ENCODE measurements at places on chromosomes 12 and 14.

GRCh38 chr12:98741196-98741555 lies 96.1 kb downstream of the APAF1 start:
- DNase-seq = no peak

DNA sequence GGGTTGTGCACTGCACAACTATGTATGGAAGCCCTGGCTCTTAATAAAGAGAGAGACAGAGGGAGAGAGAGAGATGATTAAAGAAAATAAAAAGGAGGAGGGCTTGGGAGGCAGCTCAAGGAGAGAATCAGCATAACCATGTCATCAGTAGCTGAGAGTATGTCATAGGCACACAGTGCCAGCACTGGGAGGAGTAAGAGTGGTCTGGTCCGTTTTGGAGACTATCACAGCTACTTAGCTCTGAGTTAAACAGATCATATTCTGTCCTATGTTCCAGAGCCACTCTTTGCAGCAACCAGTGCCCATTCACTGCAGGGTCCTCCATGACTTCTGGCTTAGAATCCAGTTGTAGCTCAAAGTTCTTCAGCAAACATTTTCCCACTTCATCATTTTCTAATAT lies 59.0 kb downstream of the GTF2A1 start:
- DNase-seq = no peak

GRCh38 chr14:73753887-73754795 lies 40.0 kb upstream of the PNMA1 start:
- peak; percentile 64 for DNase-seq

DNA sequence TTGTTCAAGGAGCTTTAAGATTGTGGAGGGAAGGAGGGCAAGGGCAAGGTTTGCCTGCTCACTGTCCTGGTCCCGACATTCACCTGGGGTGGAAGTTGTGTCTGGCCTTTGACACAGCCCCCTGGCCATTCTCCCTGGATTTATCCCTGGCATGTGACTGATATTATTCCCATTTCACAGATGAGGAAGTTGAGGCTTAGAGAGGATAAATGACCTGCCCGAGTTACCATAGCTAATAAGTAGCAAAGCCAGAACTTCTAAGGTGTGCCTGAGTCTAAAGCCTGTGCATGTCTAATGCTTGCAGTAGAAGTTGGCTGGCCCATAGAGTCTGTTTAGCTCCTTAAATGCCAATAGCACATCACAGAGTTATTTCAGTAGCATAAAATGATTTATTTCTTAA lies 720 bp upstream of the FGF6 start:
- no peak for DNase-seq

- DNase-seq = no peak
Measured at GRCh38 chr12:132392389-132393244, 63.2 kb upstream of the GALNT9 start.

GRCh38 chr12:95646781-95647190 lies 95.5 kb upstream of the USP44 start:
- DNase-seq = no peak

DNA sequence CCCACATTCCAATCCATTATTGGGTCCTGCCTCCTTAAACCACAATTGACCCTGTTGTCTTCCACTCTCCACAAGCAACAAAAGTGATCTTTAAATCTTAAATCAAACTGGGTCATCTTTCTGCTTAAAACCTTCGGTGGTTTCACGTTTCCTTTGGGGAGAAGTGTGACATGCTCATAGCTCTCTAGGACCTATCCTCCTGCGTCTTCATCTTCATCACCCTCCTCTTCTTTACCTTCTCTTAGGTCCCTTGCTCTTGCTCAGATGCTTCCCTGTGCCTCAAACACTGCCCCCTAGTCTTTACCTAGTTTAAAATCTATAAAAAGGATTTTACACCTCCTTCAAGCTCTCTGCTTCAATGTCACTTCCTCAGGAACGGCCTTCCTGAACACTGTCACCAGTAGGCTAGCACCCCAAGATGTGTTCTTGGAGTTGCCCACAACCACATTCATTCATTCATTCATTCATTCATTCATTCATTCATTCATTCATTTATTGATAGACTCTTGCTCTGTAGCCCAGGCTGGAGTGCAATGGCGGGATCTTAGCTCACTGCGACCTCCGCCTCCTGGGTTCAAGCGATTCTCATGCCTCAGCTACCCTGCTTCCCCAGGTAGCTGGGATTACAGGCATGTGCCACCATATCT lies 46.8 kb downstream of the GALNT4 start:
- DNase-seq = no peak

- no peak for DNase-seq
Measured at GRCh38 chr12:111748867-111749266, 17.9 kb upstream of the ALDH2 start.

DNA sequence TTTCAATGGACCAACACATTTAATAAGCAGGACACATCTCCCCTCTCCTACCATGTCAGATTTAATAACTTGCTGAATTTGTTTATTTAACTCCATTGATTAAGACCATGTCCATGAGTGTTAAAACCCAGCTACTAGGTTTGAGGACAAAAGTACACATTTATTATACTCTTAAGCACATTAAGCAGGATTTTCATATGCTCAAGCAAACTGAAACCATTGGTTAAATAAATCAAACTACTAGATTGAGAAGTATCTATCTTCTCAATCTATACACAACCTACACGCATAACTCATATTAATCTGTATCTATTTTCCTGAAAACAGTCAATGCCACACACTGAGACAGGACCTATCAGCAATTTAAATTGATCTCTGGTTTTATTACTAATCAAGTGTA lies 85.2 kb downstream of the KITLG start:
- DNase-seq = no peak

- DNase-seq = no peak
Measured at GRCh38 chr12:91565246-91565645, 382.6 kb upstream of the DCN start.

- no peak for DNase-seq
Measured at GRCh38 chr12:21662122-21662792, 4.6 kb upstream of the LDHB start.

DNA sequence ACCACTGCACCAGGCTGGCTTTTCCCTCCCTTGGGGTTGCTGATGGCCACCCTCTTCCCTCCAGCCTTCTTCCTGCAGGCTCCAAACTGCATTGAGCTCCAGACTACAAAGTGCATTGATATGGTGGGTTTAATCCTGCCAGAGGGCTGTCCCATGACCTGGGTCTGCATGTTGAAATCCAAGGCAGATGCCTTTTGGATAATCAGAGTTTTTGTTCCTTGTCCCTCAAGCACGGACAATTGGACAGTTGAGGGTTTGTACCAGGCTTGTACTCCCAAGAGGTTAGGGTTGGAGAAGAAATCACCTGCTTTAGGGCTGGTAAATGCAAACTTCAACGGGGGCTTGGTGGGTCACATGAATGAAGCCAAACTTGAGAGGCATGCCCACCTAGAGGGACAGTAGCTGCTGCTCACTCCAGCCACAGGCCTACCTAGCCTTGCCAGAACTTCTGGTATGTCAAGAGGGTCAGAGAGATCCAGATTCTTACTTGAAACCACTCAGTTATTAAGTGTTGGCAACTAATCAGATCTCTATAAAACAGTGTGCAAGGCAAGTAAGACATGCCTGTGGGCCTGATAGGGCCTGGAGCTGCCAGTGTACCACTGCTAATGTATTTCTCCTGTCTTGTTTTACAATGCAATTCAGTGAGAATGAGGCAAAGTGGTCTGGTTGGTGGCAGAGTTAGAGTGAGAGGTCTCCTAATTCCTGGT lies 21.7 kb upstream of the KRT83 start:
- DNase-seq = no peak

- no peak for DNase-seq
Measured at GRCh38 chr12:123034865-123035264, 54.4 kb downstream of the ARL6IP4 start.

DNA sequence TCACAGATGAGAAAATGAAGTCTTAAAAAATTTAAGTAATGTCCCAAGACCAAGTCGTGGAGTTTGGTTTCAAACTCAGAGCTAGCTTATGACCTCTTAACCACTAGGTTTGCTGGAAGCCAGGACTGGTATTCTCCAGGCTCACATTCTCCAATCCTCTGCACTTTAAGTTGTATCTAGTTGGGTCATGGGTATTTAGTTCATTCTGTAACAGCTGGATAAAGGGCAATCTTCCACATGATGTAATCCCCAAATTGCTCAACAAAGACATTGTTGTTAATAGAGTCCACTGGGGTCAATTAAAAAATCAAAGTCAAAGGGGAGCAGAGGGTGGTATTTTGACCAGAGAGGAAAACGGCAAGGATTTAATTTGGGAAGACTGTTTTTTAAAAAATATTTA lies 17.8 kb upstream of the GAS2L3 start:
- no peak for DNase-seq

DNA sequence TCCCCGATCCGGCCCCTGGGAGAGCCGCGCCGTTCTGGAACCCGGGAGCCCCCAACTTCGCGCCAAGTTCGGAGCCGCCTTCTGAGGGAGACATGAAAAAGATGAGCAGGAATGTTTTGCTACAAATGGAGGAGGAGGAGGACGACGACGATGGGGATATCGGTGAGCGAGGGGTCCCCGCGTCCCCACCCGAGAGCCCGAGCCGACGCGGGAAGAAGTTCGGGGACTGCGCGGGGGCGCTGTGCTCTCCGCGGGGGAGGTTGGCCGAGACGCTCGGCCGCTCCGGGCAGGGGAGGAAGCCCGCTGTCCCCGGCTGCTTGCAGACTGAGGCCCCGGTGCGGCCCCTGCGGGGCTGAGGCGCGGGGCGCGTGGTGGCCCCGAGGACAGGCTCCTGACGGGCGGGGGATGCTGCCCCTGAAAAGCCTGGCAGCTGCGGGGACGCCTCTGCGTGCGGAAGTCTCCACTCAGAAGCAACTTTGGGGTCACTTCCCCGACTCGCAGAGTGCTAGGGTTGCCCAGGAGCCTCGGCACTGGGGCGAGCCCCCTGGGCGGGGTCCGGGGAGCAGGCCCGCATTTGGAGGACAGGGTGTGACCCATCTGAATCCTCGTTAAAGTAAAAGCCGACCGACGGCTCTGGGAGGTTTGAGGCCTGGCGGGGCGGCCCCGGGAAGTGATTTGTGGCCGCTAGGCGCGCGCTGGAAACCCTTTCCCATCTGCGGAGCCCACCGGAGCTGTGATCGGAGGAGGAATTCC lies 511 bp downstream of the ANO6 start:
- peak; percentile 13 for DNase-seq

DNA sequence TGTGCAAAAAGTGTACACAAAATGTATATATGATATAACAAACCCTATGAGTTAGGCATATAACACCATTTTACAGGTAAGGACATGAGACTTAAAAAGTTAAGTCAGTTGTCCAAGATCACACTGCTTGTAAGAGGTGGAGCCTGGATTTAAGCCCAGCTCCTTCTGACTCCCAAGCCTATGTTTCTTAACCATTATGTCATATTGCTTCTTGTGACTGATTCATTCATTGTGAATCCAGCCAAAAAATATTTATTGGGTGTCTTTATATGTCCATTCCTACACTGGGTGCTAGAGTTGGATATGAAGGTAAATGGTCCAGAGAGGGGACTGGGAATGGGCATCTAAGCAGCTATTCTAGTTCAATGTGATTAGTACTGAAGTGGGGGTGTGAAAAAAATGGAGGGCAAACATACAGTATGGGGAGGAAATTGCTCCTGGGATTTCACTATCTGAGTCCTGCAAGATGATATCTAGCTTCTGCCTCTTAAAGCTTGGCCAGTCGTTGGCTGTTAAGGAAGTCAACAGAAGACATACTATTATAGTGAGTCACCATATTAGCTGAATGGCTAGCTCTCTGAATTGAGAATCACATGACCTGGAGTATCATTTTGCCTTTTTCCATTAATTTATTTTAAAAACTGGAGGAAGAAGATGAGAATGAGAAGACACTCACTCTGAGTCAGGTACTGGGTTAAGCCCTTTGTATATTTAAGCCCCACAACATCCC lies 28.8 kb downstream of the PAX9 start:
- DNase-seq = no peak

- DNase-seq = no peak
Measured at GRCh38 chr12:111446631-111447570, 41.2 kb downstream of the SH2B3 start.

GRCh38 chr12:64666054-64666914 lies 56.0 kb downstream of the RASSF3 start:
- DNase-seq = no peak
